ENCODE measurements at places on chromosomes 12 and 14. TPM values are rescaled to one million over a fixed set of nuclear protein-coding genes. Genes with fewer than 3 reads are reported as not detected.

DNA sequence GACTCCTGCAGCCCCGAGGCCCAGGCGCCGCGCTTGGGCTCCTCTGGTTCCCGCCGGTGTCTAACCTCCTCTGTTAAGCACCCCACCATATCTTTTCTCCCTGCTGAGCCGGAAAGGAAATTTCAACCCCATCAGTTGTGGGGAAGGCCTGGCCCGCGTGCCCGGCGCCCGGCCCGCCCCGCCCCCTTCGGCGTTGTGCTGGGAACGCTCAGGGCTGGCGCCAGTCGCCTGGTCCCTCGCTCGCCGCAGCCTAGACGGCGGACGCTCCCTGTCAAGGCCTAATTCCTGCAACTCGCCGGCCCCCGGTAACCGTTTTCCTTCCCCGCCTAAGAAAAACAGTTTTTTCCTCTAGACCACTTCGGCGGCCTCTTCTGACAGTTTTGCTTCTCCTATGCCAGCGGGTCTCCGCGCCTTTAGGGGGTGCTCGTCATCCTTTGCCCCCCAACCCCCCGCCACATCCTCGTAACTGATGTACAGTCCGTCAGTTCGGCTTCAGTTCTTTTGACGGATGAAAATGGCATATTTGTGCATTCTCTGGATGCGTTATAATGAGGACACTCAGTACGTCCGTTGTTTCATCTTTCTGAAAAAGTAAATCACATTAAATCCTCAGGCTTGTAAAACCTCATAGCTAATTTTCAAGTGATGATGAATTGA lies 506 bp upstream of the NAP1L1 start:
- H3K36me3 ChIP-seq, result peaks cover 26% of the 10 kb centered on the region
- H3K4me1 ChIP-seq, result peaks cover 54% of the 10 kb centered on the region
- H3K27ac ChIP-seq, result peak overlapping the region; percentile 100
- H3K4me3 ChIP-seq, result peak overlapping the region; percentile 100
- DNase-seq, result no peak

TAS2R43 gene
- 0.76 TPM for total RNA-seq

DNA sequence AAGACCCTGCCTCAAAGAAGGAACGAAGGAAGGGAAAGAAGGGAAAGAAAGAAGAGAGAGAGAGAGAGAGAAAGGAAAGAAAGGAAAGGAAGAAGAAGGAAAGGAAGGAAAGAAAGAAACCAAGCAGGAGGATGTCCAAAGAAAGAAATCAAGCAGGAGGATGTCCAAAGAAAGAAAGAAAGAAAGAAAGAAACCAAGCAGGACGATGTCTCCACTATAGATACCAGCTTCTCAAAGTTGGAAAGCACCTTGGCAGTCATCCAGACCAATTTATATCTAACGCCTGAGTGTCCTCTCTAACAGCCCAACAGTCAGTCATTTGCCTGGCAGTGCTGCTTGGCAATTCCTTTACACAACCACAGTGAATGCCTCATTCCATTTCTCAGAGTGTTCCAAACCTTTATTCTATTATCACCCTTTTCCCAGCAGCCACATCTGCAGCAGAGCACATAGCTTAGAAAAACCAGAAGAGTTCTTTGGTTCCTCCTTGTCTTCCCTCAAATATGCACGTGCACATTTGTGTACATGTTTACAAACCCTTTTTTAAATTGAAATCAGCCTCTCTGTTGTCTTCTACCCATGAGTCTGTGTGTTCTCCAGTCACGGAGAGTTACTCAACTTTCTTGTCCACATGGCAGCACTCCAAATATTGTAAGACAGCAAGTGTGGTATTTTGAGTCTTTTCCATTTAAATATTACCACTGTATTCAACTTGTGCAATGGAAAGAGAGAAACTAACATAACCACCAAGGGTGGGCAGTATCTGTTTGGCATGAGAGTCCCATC lies 138.4 kb downstream of the STXBP6 start:
- no peaks in the 10 kb centered on the region for H3K36me3 ChIP-seq
- H3K27ac ChIP-seq, result no peak overlapping the region
- H3K4me3 ChIP-seq, result no peak overlapping the region
- H3K4me1 ChIP-seq, result no peaks in the 10 kb centered on the region
- H3K27me3 ChIP-seq, result peaks cover 22% of the 10 kb centered on the region

BICDL1 gene
- 140 TPM for total RNA-seq

DNA sequence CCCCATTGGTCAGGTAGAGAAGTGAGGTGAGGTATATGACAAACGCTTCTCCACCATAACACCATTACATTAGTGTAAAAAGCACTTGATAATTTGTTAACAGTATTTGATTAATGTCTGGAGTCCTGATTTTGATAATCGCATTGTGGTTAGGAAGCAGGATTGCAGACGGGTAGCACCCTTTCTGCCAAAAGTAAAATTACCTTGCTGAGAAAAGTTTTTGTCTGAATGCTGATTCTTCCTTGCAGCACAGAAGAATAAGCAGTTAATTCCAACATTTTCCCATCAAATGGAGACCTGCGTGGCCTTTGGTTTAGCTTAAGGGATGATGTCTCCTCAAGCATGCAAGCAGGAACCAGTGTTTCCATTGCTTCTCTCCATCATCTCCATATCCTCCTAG lies 1090.2 kb upstream of the TMEM132C start:
- H3K27ac ChIP-seq, result no peak overlapping the region
- no peaks in the 10 kb centered on the region for H3K4me1 ChIP-seq
- no peak for DNase-seq
- no peaks in the 10 kb centered on the region for H3K36me3 ChIP-seq
- no peaks in the 10 kb centered on the region for H3K27me3 ChIP-seq

DNA sequence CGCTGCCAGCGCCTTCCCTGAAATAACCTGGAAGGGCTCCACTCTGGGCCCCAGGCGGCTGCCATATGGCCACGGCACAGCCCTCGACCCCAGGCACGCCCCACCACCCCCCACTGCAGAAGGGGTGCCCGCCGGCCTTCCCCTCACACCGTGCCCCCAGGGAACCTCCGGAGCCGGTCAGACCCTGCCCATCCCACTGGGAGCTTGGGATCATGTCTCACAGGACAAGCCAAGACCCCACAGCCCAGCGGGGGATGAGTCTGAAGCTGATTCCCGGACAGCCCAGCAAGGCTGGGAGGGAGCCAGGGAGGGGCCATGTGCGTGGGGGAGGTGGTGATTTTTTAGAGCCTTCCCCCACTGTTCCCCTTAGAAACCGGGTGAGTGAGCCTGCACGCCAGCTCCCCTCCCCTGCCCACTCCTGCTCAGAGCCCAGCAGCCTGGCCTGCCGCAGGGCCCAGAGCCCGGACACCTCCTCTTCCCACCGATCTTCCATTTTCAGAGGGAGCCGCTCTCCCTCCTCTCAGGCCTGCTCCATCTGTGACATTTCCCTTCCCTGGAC lies 1.4 kb downstream of the RIMBP2 start:
- no peak overlapping the region for H3K27ac ChIP-seq
- H3K36me3 ChIP-seq, result no peaks in the 10 kb centered on the region
- no peak overlapping the region for H3K4me3 ChIP-seq
- DNase-seq, result no peak

GRCh38 chr12:66467932-66468331 lies 165.6 kb downstream of the HELB start:
- no peaks in the 10 kb centered on the region for H3K36me3 ChIP-seq
- no peak overlapping the region for H3K27ac ChIP-seq
- H3K4me1 ChIP-seq, result no peaks in the 10 kb centered on the region
- no peak for DNase-seq
- no peak overlapping the region for H3K4me3 ChIP-seq

DNA sequence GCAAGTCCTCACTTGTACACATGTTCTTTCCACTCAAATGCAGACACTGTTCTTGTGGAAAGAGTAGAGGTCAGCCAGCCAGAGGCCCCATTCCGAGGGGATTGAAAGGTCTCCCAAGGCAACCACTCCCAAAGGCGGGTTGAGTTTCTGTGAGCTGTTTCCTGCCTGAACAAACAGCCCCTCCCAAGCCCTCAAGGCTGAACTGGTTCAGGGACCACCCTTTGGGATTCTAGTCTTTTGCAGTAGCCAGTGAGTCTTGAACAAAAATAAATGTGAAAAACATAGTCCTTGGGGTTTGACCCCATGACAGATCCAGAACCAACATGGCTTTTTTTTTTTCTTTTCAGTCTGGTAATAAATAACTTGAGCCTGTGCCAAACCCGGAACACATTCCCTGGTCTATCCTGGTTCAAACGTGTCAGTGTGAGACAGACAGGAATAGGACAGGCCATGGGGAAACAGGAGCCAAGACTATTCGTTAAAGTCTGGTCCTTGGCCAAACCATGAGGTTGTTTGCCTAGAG lies 17.6 kb upstream of the STK38L start:
- peaks cover 8% of the 10 kb centered on the region for H3K27me3 ChIP-seq
- H3K27ac ChIP-seq, result no peak overlapping the region
- peaks cover 3% of the 10 kb centered on the region for H3K36me3 ChIP-seq
- H3K4me3 ChIP-seq, result no peak overlapping the region

DNA sequence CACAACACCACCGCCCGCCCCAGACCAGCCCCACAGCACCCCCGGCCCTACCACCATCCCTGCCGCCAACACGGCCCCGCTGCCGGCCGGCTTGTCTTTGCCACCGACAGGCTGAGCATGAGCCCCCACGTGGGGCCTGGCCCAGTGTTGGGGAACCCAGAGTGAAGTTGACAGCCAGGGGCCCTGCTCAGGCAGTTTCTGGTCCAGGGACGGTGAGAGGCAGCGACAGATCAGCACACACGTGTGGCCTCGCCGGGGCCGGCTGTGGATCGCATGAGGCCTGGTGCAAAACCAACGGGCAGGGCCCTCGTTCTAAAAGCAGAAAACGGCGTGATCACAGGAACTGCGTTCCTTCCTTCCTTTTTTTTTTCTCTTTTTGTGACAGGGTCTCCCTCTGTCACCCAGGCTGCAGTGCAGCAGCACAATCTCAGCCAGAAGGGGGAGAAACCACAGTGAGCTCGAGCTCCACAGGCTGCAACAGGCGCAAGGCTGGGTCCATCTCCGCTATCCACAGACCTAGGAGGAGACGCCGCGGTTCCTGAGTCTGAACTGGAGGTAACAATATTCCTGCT lies 50.5 kb upstream of the FBRSL1 start:
- peaks cover 3% of the 10 kb centered on the region for H3K36me3 ChIP-seq
- H3K4me3 ChIP-seq, result no peak overlapping the region
- H3K27ac ChIP-seq, result no peak overlapping the region
- H3K4me1 ChIP-seq, result peaks cover 27% of the 10 kb centered on the region

CHGA gene
- total RNA-seq, result not detected

DAD1 gene
- total RNA-seq, result 228 TPM

GRCh38 chr12:95796982-95797289 lies 6.4 kb upstream of the NTN4 start:
- H3K4me3 ChIP-seq, result no peak overlapping the region
- peaks cover 2% of the 10 kb centered on the region for H3K36me3 ChIP-seq
- no peak overlapping the region for H3K27ac ChIP-seq
- DNase-seq, result no peak
- peaks cover 38% of the 10 kb centered on the region for H3K27me3 ChIP-seq
- peaks cover 10% of the 10 kb centered on the region for H3K4me1 ChIP-seq

- H3K4me3 ChIP-seq, result no peak overlapping the region
- no peaks in the 10 kb centered on the region for H3K4me1 ChIP-seq
- H3K27me3 ChIP-seq, result peaks cover 4% of the 10 kb centered on the region
- peaks cover 2% of the 10 kb centered on the region for H3K36me3 ChIP-seq
These were observed 21.6 kb downstream of the FBXL14 start for GRCh38 chr12:1572731-1573130.

CLMN gene
- 0.80 TPM for total RNA-seq

MYO1H gene
- not detected for total RNA-seq

LMNTD1 gene
- not detected for total RNA-seq

FGF6 gene
- not detected for total RNA-seq

FOXN4 gene
- not detected for total RNA-seq

DNA sequence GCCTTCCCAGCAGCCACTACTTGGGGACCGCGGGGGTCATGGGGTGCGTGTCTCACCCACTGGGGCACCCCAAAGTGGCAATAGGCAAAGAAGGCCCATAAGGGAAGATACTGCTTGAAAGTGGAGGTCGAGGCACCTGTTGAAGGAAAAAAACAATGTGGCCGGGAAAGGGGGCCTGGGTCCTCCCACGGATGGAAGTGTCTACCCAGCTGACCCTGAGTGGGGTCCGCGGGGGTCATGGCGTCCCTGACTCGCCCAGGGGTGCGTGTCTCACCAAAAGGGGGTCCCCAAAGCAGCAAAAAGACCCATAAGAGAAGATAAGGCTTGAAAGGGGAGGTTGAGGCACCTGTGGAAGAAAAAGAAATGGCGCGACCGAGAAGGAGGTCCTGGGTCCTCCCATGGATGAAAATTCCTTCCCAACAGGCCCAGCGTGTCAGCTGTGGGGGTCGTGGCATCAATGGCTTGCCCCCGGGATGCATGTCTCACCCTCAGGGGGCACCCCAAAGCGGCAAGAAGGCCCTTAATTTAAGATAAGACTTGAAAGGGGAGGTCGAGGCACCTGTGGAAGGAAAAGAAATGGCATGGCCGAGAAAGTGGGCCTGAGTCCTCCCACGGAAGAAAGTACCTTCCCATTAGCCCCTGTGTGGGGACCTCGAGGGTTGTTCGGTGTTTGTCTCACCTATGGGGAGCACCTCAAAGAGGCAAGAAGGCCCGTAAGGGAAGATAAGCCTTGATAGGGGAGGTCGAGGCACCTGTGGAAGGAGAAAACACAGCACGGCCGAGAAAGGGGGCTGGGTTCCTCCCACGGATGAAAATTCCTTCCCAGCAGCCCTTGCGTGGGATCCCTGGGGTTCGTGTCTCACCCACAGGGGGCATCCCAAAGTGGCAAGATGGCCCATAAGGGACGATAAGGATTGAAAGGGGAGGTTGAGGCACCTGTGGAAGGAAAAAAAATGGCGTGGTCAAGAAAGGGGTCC lies 266.0 kb downstream of the ALG10 start:
- no peak overlapping the region for H3K27ac ChIP-seq
- no peak for DNase-seq
- H3K4me1 ChIP-seq, result no peaks in the 10 kb centered on the region

DNA sequence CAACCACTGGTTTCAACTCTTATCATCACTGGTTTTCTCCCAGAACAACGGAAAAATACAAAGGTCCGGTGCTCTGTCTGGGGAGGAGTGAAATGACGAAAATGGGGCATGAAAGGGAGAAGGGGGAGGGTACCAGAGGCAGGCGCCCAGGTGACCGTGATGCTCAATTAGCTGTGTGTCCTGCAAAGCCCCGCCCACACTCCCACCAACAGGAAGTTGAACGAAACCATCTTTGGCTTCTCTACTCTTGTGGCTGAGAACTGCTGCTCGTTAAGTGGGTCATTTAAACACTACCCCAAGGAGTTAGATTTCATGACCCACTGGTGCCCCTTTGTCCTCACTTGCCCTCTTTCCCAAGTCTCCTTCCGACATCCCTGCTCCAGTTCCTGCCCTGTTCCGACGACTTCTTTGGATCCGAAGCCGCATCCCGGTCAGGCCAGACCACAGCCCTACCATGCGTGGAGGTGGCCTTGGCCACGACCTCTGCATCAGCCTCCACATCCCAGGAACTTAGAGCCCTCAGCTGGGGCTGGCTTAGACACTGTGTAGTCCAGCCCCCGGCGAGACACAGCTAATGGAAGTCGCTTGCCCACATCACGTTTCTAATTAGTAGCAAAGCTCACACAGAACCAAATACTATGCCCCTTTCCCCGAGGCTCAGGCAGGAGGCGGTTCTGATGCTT lies 11.4 kb upstream of the LRTM2 start:
- H3K4me1 ChIP-seq, result peaks cover 7% of the 10 kb centered on the region
- H3K4me3 ChIP-seq, result no peak overlapping the region
- no peaks in the 10 kb centered on the region for H3K27me3 ChIP-seq
- no peaks in the 10 kb centered on the region for H3K36me3 ChIP-seq

GRCh38 chr12:58310809-58311622 lies 369.6 kb downstream of the ATP23 start:
- no peaks in the 10 kb centered on the region for H3K36me3 ChIP-seq
- no peaks in the 10 kb centered on the region for H3K4me1 ChIP-seq
- peaks cover 2% of the 10 kb centered on the region for H3K27me3 ChIP-seq
- H3K27ac ChIP-seq, result no peak overlapping the region
